ENCODE measurements at places on chromosomes 2 and 18.

DNA sequence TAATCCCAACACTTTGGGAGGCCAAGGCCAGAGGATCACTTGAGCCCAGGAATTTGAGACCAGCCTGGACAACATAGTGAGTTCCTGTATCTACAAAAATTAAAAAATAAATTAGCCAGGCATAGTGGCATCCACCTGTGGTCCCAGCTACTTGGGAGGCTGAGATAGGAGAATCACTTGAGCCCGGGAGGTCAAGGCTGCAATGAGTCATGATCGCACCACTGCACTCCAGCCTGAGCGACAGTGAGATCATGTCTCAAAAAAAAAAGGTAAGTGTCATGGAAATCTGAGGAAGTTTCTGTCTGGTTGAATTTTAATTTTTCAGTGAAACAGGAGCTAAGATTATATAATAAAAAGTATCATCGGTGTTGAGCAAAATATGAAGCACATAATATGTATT is 2.5 kb upstream of the C2orf15 start:
- no peak for DNase-seq

GRCh38 chr2:213065583-213066442 is 85.6 kb downstream of the IKZF2 start:
- peak; percentile 48 for DNase-seq

- DNase-seq, result no peak
Observed at GRCh38 chr2:57821088-57821487, 225.5 kb upstream of the VRK2 start.

DNA sequence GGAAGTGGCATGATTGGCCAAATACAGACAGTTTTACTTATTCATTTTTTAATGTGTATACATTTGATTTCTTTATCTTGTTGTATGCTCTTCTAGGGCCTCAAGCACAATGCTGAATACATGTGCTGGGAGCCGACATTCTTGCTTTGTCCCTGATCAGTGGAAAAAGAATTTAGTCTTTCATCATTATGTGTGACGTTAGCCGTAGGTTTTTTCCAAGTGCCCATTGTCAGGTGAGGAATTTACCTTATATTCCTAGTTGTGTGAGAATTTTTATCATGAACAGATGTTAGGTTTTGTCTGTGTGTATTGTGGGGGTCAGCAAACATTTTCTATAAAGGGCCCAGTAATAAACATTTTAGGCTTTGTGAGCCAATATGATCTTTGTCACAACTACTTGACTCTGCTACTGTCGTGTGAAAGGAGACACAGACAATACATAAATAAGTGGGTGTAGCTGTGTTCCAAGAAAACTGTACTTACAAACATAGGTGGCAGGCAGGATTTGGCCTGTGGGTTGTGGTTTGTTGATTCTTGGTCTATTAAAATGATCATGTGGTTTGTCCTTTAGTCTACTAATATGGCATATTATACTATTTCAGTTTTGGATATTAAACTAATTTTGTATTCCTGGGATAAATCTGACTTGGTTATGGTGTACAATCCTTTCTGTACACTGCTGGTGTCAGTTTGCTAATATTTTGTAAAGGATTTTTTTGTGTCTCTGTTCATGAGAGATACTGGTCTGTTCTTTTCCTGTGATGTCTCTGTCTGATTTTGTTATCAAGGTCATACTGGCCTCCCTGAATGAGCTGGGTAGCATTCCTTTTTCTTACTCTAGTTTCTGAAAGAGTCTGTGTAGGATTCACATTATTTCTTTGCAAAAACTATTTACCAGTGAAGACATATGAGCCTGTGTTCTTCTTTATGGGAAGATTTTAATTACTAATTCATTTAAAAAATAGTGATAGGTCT is 132.2 kb upstream of the SMAD7 start:
- DNase-seq, result no peak

DNA sequence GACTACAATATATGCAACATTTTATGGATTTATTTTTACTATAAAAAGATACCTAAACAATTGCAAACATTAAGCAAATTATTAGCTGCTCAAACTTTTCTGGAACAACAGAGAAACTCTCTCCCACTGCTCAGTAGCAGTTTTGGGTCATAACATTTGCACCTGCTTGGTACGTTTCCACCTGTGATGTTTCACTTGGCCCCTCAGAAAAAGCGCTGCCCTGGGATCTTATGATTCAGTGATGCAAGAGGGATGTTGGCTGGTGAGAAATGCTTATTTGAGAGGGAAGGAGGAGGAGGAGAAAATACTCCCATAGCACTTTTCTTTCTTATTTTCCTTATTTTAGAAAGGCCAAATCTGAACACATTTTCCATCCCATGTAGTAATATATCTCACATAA is 9.2 kb downstream of the IRS1 start:
- DNase-seq, result no peak

GRCh38 chr2:157181234-157181633 is 76.3 kb upstream of the GALNT5 start:
- no peak for DNase-seq
